ENCODE measurements at places on chromosomes 5 and 9. TPM values are rescaled to one million over a fixed set of nuclear protein-coding genes. Genes with fewer than 3 reads are reported as not detected.

- DNase-seq = no peak
Measured at GRCh38 chr5:157545610-157546310, 29.8 kb downstream of the ADAM19 start.

- DNase-seq = no peak
Measured at GRCh38 chr9:103669296-103669695, 424.8 kb upstream of the SMC2 start.

DNA sequence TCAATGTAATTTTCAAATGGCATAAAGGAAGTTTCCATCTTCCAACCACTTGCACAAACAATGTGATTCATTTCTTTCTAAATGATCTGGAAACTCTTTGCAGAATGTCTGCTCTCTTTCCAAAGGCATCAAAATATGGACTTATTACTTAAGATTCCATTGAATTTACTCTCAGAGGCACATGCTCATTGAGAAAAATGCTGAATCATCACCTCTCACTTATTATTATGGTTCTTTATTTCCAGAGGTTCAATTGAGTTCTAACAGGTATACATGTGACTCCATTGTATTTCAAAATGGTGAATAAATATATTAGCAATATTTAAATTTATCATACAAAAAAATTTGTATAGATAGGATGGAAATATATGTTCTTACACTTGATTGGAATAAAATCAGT lies 1140.6 kb downstream of the EFNA5 start:
- no peak for DNase-seq

- DNase-seq = no peak
Measured at GRCh38 chr5:173629628-173630027, 13.2 kb upstream of the BOD1 start.

Gene PTPN3
- 0.05 TPM for total RNA-seq

Gene SMIM3
- 67.1 TPM for total RNA-seq

Gene SLC34A1
- total RNA-seq = not detected

Data from myocyte (in vitro differentiated cells).